Activated CD8-positive, alpha-beta T cell treated with anti-CD3 and anti-CD28 coated beads for 36 hours (primary cell): ENCODE measurements at places on chromosomes 12 and 14. TPM values are rescaled to one million over a fixed set of nuclear protein-coding genes. Genes with fewer than 3 reads are reported as not detected.

DNA sequence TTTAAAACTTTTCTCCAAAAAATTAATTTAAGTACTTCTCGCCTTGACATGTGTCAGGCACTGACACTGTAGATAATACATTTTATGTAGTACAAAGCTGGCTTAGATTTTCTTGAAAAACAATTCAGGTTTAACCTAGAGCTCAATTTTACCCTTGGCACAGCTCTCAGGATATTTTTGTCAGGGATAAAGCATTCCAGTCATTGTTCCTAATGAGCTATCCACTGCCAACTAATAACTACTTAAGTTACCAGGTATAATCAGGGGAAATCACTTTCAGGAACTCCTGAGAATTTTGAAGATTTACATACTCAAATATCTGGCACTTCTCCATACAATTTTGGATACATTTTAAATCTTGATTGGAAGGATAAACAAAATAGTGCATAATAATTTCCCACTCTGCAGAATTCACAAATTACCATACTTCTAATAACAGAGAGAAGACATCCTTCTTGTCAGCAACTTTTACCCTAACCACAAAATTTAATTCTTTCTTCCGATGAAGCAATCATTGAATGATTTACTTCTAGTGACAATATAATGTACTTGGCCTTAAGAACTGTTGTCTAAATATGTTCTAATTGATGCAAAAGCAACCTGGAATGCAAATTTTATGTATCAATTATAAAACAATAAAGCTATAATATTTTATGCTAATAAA, 4.8 kb downstream of the RASSF9 start:
- DNase-seq = no peak

DNA sequence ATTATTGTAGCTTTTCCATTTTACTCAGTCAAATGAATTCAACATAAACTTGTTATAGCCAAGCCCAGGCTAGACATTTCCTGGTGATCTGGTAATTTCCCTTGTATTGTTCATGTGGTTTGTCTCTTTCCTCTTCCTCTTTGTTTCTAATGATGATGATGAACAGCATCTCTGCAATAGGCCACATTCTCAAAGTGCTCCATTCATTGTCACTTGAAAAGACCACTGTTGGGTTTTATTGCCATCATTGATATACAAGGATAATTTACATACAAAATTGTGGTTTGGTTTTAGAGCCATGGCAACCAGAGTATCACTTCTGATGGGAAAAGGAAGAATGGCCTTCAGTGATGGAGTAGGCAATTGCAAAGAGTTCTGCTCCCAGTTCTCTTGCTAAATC, 379.3 kb downstream of the RGS6 start:
- no peak for DNase-seq

DNA sequence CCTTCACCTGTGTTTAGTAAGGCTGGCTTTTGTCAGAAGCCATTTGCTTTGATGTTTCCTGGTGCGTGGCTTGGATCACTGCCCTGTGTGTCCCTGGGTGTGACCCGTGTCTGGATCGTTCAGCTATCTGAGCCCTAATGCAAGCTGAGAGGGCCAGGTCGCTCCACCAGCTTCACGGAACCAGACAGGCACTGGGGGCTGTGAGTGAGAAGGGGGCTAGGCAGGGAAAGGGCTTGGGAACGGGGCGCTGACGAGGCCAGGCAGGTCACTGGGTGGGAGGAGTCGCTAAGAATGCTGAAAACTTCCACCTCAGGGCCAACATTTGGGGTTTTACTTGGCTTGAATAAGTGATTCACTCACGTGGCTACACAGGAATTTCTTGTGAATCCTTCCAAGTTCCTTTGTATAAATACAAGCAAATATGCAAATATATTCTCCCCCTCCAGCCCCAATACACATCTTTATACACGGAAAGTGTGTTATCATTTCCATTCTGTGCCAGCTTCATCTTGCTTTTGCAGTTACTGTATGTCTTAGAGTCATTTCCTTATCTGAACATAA, 24.2 kb upstream of the MMP17 start:
- DNase-seq = no peak

- DNase-seq = peak; percentile 87
Observed at GRCh38 chr12:54215989-54216796, 27.4 kb upstream of the SMUG1 start.

DNA sequence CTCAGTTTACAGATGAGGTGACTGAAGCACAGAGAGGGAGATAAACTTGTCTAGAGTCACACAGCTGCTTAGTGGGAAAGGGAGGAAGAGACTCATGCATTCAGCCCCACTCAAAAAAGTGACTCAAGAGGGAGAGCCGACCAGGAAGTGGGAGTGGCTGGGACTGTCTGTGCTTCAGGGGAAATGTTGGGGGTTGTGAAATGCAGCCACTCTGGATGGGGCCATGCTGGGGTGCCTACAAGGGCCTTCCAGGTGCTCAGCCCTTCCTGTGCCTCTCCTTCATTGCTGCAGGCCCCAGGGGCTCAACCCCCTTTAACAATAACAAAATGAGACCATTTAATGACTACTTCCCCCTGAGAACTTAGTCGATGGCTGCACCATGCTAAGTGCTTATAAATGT, 41.8 kb downstream of the CACNA1C start:
- no peak for DNase-seq

GRCh38 chr12:40614923-40615322, 77.3 kb upstream of the CNTN1 start:
- DNase-seq = peak; percentile 21

GRCh38 chr12:41067941-41068645, 120.0 kb upstream of the PDZRN4 start:
- DNase-seq = no peak

DNA sequence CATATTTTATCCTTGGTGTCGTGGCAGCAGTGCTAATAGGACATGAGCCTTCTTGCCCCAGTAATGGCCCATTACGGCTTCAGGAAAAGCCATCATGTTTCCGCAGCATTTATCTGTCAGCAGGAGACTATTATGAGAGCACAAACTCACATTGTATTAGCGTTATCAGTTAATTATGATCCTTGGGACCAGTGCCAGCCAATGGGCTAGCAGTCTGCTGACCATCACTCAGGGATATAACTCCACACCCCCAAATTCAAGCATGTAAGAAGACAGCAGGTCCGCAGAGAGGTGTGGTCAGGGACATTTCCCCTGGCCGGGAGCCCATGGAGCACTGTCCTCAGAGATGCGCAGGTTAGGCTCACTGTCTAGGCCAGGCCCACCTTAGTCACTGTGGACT, 4.9 kb upstream of the ESRRB start:
- DNase-seq = no peak

DNA sequence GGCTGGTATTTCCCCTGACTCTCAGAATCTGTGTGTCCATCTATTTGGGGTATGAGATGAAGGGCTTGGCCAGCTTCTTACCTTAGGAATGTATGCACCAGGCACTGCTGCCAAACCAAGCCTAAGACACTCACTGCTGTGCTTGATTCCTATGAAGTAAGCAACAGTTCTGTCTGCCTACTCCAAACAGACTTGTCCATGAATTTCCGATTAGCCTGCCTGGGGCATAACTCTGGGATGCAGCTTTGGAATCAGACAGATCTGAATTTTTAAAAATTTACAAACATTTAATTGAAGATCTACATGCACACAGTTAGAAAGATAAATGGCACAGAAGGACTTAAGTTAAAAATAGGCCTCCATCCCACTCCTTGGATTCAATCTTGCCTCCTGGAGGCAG, 59.5 kb upstream of the JDP2 start:
- no peak for DNase-seq

DNA sequence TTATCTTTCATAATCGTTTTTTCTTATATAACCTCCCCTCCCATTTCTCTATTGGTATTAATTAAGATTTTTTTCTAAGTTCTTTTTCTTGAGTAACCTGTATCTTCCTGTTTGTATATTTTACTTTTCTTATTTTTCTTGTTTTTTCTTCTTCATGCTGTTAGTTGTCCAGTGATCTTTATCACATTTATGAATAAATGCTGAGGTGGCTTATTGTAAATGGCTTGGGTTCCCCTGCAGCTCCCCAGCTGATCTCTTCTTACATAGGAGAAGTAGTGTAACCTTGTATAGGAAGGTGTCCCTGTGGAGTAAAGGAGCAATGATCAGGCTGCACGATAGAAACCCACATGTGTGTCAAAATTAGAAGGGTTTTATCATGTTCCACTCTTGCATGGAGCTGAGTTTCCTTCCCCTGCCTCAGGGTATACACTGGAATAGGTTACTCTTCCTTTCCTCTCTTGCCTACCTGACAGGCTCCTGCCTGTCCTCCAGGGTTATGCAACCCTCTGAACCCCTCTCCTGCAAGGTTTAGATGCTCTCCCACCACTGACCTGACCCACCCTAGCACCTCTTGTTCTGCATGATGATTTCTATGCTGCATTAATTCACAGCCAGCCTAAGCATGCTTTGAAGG, 334.8 kb upstream of the RGS6 start:
- no peak for DNase-seq

- DNase-seq = no peak
Observed at GRCh38 chr12:105507311-105508038, 177.0 kb downstream of the C12orf75 start.

DNA sequence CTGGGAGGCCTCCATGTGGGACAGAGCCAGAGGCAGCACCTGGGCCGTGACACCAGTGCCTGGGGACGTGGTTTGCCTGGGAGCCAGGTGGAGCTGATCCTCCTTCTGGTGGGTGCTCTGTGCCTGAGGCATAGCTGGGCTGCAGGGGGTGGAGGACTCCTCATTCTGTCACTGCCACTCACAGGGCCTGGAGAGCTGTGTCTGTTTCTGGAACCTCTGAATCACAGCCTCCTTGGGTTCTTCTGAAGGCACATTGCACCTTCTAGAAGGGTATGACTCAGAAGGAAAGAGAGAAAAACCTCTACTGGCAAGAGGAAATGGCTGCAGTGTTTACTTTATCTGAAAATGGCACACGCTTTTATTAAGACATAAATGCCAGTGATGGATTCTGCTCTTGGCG, 659.8 kb downstream of the VRK1 start:
- peak; percentile 87 for DNase-seq

DNA sequence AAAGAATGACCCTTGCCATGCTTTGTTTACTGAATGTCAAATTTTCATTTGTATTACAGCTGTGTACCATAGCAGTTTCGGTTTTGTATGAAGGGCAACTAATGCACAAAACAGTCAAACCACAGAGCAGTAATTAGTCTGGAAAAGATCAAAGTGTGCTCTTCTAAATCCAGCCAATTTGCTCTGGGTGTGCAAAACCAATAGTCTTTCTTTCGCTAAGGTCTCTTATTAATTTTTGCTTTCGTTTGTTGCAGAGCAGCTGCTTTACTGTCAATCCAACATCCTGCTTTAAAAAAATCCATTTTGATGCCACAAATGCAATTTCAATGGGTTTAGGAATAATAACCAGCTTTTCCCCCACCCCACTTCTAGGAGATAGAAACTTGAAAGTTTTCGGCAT, 114.2 kb downstream of the BRMS1L start:
- no peak for DNase-seq

GRCh38 chr14:93706360-93706955, 81.8 kb downstream of the PRIMA1 start:
- DNase-seq = no peak

- no peak for DNase-seq
Observed at GRCh38 chr14:38199739-38200138, 8.0 kb upstream of the SSTR1 start.

DNA sequence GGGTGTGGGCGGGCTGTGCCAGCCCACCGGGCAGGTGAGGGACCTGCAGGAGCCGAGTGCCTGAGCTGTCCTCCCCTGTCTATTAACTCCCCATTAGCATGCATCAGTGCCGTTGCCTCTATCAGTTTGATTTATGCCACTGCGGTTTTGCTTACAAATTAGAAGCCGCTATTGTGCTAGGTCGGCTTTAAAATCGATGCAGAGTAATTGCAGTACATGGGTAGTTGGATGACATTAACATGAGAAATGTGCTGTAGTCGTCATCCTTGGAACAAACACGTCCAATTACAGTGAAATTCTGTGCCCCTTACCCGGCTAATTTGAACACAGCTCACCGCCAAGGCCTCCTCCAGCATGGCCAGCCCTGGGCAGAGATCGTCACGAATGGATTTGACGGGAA, 145.8 kb downstream of the TSPAN9 start:
- no peak for DNase-seq

DNA sequence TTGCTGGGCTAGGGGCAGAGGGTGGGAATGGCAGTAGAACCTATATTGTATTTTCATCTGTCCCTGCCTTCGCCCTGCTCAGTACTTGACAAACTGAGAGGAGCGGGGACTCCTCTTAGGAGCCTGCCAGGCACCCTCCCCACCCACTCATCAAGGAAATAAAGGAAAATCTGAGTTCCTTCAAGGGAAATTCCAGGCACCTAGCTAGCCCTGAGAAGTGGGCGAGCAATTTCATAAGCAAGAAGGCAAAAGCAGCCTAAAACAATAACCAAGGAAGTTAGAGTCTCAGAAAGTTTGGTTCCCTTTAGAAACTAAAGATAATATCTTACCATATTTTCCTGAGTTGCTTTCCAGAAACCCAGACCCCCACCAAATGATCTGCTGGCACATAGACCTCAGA, 10.6 kb upstream of the PLEKHD1 start:
- no peak for DNase-seq

GRCh38 chr12:6775185-6776174, 3.2 kb downstream of the LAG3 start:
- DNase-seq = no peak

- no peak for DNase-seq
Observed at GRCh38 chr12:18502422-18502968, 235.3 kb downstream of the PLCZ1 start.

GRCh38 chr12:130031571-130032189, 127.9 kb upstream of the TMEM132D start:
- peak; percentile 77 for DNase-seq

- no peak for DNase-seq
Observed at GRCh38 chr12:58833853-58834252, 86.5 kb downstream of the LRIG3 start.

DNA sequence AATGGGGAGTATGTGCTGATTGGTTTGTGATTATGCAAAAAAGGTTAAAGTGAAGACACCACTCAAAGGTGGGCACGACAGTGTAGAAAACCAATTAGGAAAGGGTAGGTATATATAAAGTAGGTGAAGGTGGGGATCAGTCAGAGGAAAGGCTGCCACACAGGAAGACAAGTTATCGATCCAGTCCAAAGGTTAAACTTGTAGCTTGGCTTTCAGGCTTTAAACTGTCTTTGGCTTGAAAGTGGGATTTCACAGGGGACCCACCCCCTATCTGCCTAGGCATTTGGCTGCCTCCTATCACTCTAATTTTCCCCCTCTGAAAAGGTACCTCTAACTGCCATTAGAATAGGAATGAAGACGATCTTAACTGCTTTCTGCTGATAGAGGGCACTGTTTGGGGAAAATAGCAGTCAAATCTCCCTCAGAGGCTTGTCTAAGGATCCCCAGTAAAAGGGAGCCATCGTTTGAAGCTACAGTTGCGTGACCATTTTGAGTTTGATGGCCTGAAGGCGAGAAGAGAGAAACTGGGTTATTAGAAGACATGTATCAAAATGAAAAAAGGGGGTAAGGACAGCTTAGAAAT, 250.2 kb downstream of the GPHN start:
- no peak for DNase-seq

Gene EGLN3
- total RNA-seq = 3.5 TPM

Gene MORN3
- 0.51 TPM for total RNA-seq

Gene SERPINA9
- total RNA-seq = not detected

Gene LMNTD1
- total RNA-seq = not detected

Gene SDR9C7
- total RNA-seq = not detected

Gene CSRP2
- total RNA-seq = 1.8 TPM

Gene SNAPC1
- total RNA-seq = 11.4 TPM

Gene CSAD
- total RNA-seq = 13.8 TPM

Gene OAS3
- 22.2 TPM for total RNA-seq

Gene INSM2
- total RNA-seq = not detected

Gene GALNT4
- total RNA-seq = 6.4 TPM

Gene ADAMTS20
- not detected for total RNA-seq

Gene AQP6
- total RNA-seq = not detected
